ENCODE measurements at places on chromosomes 1 and 21.

GRCh38 chr1:165445388-165445787 is 462 bp upstream of the RXRG start:
- no peak for DNase-seq

GRCh38 chr1:91502672-91503184 is 2.1 kb downstream of the CDC7 start:
- no peak for DNase-seq

GRCh38 chr1:205191622-205192021 is 19.9 kb downstream of the DSTYK start:
- DNase-seq, result no peak

- DNase-seq, result no peak
These were observed 360.8 kb downstream of the GPATCH2 start for GRCh38 chr1:217270101-217270500.

GRCh38 chr1:67194209-67194863 is 28.1 kb downstream of the IL23R start:
- DNase-seq, result no peak

DNA sequence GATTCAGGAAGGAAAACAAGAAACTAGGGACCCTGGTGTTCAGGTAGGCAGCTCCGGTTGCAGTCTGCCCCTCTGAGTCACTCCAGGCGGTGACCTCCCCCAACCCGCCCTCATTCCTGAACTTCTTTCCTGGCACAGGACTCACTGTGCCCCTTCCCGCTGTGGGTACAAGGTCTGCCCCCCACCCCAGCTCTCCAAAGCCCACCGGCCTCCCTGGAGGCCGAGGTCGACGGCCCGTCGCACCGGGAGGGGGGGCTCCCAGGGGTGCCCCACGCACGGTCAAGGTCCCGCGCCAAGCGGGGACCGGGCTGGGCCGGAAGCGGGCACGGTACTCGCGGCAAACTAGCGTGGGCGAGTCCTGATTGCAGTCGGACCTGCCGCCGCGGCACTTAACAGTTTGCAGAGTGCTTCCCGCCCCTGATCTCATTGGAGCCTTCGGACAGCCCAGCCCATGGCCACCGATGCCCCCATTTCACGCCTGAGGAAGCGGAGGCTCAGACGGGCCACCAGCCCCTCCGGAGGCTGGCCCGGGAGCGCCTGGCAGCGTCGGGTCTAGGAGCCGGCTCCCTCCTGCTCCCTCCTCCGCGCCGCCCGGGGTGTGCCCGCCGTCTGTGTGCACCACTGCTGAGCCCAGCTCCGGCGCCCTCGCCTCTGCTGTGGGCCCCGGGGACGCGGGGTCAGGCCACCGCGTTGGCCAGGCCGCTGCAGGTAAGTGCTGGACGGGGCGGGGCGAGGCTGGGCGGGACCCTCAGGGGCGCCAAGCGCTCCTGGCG is at the start of gene GJB3:
GJB3 (plus strand) TSS at position 144 of the 773 bp plus-strand sequence. CDS start 3,549 bp downstream, outside the sequence.
- DNase-seq, result no peak

DNA sequence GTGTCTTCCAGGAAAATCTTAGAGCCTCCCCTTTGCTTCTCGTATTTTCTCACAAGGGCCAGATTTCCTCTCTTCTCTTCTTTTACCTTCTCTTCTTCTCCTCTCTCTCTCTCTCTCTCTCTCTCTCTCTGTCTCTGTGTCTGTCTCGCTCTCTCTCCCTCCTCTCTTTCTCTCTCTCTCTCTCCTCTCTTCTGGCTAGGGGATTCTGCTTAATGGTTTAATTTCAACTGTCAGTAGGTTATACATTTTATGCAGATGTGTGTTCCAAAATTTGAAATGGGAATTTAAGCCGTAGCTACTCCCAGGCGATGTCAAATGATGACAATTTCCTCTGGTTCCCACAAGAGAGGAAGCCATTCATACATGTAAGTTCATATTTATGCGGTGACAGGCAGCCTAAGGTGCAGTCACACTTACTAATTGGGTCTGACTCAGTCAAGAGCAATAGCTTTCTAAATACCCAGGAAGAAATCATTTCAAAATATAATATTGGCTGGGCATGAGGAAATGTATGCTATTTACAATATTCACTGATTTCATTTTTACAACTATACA is 1.4 kb downstream of the DSCAM start:
- no peak for DNase-seq

DNA sequence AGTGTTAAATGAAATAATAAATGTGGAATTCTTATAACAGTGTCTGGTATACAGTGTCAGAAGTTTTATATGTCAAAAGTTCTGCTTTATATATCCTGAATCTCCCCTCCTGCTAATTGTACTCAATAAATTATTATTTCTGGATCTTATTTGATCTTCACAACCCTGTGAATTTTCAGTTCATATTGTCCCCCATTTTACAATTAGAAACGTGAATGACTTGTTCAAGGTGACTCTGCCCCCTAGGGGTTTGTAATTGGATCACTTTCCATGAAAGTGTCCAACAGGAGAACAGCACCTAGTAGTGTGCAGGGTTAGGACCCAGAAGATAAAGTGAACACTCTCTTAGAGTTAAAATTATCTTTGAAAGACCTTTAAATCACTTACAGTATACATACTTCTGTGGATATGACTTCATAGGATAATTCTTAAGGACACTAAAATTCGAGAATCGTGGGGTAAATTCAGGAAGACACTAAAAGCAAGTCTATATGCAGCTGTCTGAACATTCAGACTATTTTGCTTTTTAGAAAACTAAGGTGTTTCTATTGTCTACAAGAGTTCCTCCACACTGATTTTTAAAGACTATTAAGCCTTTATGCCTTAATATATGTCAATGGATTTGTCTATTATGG is 4.5 kb upstream of the DDR2 start:
- no peak for DNase-seq

DNA sequence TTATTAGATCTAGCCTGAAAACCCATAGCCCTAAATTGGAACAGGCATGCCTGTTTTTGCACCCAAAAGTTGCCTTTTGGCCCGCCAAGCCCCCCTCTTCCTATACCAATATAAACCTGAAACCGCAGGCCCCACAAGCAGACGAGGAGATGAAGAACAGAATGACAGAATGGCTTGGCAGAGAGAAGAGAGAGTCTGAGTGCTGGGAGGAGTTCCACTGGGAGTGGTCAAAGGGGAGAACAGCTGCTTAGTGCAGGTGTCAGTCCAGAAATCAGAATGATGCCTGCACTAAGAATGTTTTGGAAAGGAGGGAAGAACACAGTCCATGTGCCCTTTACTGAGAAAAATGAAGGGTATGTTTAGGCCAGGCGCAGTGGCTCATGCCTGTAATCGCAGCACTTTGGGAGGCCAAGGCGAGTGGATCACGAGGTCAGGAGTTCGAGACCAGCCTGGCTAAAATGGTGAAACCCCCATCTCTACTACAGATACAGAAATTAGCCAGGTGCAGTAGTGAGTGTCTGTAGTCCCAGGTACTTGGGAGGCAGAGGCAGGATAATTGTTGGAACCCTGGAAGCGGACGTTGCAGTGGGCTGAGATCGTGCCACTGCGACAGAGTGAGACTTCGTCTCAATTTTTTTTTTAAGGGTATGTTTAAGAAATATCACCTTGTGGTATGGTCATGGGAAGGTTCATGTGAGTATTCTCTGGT is 9.4 kb downstream of the DYRK1A start:
- no peak for DNase-seq

DNA sequence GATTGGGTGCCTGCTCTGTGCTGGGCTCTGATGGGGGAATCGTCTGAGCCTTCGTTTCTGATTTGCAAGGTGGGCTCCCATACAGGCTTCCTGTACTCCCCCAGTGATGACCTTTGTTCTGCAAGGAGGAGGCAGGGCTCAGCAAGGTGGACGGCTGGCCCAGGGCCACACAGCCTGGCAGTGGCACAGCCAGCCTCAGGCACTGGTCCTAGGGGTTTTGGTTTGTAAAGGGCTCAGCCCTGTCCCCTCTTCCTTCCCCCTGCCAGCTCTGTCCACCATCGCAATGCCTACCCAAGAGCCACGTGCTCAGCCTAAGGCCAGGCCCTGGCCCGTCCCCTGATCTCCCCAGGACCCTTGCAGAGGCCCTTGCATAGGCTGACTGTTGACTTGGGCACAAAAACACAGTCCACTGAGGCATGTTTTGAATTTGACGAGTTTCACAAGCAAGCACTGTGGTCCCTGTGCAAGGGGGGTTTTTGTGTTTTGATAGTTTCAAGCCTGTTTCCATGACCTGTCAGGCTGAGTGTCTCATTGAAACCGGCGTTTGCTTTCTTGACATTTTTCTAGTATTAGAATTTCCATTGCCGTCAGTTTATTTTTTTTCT is 39.5 kb upstream of the TNFRSF1B start:
- no peak for DNase-seq

Measured in stimulated activated CD8-positive, alpha-beta memory T cell treated with anti-CD3 and anti-CD28 coated beads, Interleukin-15, amount 100 ng/mL, for 4 hours (primary cell).